Stimulated activated CD4-positive, alpha-beta T cell treated with anti-CD3 and anti-CD28 coated beads, Interleukin-1b, Interleukin-23, amount 100 ng/mL, for 4 hours (primary cell): ENCODE measurements at places on chromosomes 2 and 18.

DNA sequence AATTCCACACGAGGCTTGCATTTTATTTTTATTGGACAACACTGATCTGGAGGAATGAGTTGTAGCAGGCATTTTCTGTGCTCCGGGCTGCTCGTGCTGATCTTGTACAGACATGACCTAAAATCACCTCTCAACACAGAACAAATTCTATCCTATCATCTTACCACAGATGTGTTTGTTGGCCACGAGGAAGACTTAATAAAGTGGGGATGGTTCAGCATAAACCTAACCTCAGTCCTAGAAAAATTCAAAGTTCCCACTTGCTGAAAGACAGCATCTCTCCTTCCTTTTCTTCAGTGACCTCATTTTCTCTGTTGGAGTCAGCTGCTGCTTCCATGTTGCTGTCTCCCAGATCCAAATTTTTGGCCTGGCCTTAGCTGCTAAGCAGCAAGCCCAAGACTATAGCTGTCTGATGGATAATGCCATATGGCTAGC, 45.3 kb downstream of the RBKS start:
- no peak for DNase-seq

DNA sequence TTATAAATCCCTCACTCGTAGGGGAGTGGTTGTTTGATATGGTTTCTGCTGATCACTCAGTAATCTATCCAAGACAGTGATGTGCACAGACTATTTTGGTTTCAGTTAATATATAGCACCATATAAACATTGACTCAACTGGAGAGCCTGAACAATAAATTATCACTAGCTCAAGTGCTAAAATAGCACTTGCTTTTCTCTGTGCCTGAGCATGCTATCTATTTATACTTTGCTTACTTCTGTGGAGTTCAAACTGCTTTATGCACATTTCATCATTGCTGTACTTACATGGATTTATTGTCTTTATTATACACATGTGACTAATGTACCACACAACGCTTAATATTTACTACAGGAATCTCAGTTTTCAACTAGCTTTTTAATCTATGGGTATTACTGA, 133.6 kb downstream of the BCL2 start:
- DNase-seq = no peak

DNA sequence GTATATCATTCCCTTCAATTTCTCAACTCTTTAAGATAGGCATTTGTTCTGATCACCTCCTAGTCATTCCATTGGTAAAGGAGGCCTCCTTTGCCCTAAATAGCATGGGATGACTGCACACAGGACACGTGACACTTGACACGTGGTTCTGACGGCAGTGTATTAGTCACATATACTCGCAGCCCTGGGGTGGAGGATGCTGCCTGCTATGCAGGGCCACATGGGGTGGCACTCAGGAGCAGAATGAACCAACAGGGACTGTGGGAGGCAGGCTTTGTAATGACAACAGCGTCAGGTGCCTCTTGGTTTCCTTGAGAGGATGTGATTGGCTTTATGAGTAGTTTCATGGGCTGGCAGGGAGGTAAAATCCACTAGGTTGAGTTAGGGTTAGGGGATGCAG, 9.3 kb upstream of the KCNS3 start:
- DNase-seq = no peak

- no peak for DNase-seq
Observed at GRCh38 chr2:69036926-69037325, 23.9 kb downstream of the ANTXR1 start.

DNA sequence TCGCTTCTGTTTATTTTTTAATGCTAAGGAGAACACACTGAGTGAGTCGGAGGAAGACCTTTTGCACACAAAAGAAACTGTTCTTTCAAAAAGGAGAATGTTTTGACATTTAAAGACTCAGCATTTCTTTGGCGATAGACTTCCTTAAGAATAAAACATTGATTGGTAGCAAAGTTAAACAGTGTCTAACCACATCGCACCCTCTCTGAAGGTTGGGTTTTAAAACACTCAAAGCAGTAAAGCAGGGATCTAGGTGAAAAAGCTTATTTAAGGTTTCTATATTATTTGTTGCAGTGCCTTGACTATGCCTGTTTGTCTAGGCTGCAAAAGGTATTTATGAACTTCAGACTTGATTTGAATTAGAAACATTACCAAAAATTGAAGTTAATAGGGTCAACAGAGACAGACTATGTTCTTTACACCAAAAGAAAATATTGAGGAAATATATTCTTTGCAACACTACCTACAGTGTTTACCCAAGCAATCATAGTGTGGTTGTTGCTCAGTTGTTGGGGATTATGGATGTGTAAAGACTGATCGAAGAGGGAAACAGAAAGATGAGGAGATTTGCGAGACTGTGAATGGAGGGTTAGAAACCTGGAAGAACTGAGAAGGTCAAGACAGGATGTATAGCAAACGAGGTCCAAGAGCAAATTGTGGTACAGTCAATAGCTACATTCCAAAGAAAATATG, 297.8 kb upstream of the SLC39A10 start:
- no peak for DNase-seq

DNA sequence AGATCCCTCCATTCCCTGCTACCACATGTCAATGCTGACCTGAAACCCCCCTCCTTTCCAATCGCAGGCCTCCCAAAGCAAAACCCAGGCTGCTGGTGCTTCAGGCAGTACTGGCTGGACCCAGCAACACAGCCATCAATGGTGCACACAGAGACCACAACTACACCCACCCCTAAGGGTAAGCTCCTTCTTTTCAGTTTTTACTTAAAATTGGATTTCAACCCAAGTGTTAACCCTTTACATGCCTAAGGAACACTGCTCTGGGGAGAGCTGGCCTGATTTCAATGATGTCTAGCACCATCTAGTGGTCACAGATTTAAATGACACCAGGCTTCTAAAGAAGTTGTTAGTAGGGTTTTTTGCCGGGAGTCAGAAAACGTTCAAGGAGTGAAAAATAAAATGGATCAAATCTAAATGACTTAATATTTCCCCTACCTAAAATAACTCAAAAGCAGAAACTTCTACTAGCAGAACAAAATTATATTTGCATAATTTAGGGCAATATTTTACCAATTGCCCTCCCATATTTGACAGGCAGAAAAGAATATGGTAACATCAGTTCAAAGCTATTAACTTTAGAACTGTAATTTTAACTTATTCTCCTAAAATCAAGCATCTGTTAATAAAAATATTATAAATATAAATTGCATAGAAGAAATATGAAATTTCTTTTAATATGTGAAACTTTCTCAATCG, 24.6 kb downstream of the FECH start:
- peak; percentile 24 for DNase-seq

DNA sequence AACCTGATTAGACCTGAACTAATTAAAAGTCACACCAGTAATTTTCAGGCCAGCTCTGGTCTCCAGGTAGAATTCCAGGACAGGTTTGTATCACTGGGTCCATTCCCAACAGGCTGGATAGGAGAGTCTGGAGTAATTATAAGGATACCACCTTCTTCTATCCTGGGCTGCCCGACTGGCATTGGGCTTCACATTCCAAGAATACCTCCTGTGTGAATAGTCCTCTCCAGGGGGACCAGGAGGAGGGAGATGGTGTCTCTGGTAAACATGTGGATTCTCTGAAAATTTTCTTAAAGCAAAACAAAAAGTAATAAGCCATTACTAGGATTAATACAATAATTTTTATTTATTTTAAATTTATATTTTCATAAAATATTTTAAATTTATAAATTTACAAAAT, 17.3 kb downstream of the DUSP11 start:
- no peak for DNase-seq

- no peak for DNase-seq
Observed at GRCh38 chr2:173415431-173416381, 61.0 kb downstream of the CDCA7 start.

GRCh38 chr18:38237796-38238195, 672.2 kb upstream of the CELF4 start:
- no peak for DNase-seq

DNA sequence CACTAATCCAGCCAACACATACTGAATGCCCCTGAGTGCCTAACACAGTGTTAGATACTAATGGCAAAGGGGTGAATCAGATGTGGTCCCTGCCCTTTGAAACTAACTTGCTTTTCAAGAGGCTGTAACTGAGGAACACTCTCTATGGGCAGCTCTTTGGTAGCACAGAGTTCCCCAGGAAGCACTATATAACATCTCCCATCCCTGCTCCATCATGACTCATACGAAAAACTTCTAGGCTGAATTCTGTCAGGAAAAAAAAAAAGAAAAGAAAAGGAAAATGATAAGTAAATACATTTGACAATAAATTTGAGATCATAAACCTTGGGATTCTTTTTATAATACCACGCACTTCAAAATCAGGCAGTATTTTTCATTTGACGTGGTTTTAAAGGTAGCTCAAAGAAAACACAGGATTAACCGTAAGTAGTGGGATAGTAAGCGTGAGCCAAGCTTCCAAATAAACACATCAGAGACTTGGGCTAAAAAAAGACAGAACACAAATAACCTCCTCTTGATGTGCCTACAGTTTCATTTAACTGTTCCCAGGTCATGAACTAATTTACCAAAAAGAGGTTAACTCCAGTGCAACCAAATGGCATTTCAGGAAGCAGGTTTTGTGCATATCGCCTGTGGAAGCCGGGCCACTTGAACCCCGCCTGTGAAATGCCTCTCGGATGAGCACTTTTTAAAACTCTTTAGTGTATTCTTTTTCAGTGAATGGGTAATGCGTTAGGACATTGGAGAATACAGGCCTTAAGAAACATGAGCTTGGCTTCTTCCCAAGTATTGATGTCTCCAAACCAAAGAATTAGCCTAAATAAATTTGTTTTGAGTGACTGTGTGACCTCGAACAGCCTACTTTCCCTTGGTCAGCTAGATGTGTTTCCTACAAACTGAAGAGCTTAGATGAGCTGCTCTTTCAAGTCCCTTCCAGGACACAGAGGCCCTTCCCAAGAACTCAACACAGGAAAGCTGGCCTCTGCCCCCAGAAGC, 42.0 kb downstream of the RDH14 start:
- no peak for DNase-seq

- no peak for DNase-seq
Observed at GRCh38 chr2:240836781-240837467, 16.9 kb upstream of the KIF1A start.

DNA sequence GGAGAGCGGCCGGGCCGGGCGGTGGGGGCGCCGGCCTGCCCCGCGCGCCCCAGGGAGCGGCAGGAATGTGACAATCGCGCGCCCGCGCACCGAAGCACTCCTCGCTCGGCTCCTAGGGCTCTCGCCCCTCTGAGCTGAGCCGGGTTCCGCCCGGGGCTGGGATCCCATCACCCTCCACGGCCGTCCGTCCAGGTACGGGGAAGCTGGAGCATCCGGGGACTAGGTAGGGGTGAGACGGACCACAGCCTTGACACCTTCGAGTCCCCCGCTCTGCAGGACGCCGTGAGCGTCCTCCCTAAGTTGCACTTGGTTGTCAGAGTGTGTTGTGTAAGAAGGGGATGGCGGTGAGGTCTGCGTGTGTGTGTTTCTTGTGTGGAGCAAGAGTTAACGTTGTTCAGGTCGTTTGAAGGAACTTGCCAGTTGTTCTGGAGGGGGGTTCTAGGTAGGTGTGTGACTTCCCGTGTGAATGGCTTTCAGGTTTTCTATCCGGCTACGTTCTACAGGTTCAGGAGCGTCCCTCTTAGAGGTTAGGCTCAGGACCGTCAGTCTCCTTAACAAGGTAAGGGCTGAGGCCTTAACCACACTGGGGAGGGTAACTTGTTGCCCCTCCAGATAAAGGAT, 393 bp downstream of the IL1R1 start:
- DNase-seq = no peak

DNA sequence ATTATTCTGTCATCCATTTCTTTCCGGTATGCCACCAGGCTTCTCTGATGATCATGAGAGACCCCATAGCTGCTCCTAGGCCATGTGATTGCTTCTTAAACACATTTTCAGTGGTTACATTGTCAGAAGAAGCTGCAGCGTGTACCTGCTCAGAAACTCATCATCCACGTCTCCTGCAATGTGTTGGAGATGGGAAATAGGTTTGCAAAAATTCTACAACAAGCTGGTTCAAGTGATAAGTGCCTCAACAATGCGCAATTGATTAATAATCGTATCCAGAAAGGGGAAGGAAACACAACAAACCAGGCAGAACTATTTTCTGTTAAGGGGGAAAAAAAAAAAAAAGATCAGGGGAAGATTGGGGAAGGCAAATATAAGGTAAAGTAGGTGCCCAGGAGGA, 75.7 kb upstream of the THUMPD2 start:
- DNase-seq = no peak

- no peak for DNase-seq
Observed at GRCh38 chr2:180004731-180005130, 2.4 kb downstream of the CWC22 start.

DNA sequence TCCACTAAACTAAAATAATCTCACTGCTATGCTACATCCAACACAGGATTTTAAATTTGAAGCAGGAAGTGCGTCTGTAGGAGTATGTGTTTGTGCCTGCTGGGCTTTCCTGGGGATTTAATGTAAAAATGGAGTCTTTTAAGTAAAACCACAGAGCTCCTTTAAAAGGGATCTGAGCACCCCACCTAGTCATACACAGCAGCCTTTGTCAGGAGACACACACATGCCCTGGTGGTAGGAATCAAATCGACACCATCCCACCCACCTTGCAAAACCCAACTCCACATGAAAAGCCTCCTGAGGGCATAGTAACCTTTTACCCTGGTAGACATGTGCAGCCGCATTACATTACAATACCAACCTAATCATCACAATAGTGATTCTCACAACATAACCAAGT, 29.1 kb downstream of the UXS1 start:
- DNase-seq = no peak
